ENCODE measurements at places on chromosomes 2 and 18. TPM values are rescaled to one million over a fixed set of nuclear protein-coding genes. Genes with fewer than 3 reads are reported as not detected.

DNA sequence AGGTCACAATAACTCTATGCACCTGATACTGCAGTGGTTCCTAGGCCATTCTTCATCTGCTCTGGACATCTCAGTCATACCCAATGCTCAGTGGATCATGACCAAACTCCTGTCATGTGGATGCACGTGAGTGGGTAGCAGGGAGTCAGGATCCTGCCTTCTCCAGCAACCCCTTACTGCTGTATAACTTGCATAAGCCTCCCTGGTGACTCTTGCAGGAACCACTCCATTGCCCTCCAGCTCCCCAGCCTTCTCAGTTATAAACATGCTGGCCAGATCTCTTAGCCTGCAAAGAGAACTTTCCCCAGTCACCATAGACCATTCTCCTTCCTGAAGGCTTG lies 98.6 kb upstream of the ZNF397 start:
- DNase-seq: no peak

GRCh38 chr18:9653390-9653789 lies 39.0 kb upstream of the PPP4R1 start:
- DNase-seq: peak; percentile 19

The BCL2 gene
- 61.1 TPM for total RNA-seq

DNA sequence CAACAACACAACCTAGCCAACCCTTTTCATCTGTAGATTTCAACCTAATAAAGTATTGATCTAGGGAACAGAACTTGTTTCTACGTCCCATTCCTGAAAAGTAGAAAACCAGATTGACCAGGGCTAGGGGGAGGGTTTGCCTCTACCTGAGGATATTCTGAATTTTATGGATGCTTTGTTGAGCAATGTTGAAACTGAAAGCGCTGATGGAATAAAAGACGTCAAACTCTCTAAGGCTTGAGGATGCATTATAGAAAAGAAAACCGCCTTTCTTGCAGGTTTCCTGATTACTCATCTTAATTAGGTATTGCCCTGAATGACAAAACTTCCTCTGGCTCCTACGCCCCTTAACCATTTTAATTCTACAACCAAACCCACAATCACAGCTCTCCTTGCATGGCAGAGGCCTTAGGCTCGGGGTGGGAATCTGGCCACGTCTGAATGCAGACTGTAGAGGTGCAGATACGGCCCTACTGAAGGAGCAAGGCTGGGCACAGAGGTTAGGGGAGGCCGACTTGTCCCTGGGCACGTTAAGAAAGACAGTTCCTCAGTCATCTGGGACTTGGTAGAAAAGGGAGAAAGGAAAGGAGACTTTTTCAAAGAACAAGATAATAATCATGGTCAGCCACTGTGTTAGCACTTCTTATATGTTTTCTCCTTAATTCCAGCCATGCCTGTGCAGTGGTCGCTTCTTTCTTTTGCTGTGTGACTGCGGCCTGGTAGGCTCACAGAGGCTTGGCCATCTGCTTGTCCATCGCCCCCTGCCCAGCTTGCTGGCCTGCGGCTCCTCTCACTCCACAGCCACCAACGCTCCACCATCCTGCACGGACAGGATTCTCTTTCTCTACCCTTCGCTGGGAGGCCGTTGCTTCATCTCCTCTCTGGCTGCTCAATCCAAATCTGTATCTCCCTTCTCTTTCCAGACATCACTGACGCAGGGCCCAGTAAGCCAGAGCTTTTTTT lies 209.5 kb downstream of the VAPA start:
- no peak for DNase-seq

The IL1RL1 gene
- total RNA-seq: 9.6 TPM

DNA sequence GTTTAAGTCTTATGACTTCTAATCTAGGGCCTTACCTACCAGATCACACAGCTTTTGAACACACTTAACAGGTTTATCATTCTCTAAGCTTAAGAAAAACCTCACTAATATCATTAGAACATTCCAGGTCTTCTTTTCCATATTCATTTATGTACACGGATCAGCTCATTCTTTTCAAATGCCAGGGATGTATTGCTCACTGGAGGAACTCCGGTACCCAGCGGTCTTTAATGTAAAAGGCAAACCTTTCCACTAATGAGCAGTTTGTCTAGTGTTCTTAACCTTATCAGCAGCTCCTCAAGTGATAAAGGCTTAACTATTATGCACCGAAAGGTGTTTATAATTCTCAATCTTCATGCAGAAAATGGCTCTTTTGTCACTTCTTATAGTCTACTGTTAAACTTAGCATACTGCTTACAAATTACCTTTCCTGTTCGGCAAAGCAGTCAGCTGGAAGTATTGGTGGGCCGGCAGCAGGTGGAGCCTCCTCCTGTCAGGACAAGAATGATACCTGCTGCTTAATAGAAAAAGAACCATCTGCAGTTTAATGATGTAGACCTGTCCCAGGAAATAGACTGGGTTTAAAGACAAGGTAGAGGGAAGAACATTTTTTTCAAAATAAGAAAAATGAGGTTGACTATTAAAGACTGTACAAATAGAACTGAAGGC lies 142.7 kb downstream of the FIGN start:
- DNase-seq: no peak

The KIF3C gene
- 5.3 TPM for total RNA-seq
